Activated CD8-positive, alpha-beta T cell treated with anti-CD3 and anti-CD28 coated beads, Interleukin-2, amount 10 ng/mL, durations not matched to agents 7 days and 5 days (primary cell): ENCODE measurements at places on chromosomes 4 and X. TPM values are rescaled to one million over a fixed set of nuclear protein-coding genes. Genes with fewer than 3 reads are reported as not detected.

CYLC1 gene
- not detected for total RNA-seq

GNRHR gene
- total RNA-seq: not detected

P2RY4 gene
- total RNA-seq: 0.21 TPM

IBSP gene
- total RNA-seq: not detected

PPP3CA gene
- 29.0 TPM for total RNA-seq

SHROOM4 gene
- total RNA-seq: not detected

CLIC2 gene
- total RNA-seq: 0.16 TPM

DCAF12L1 gene
- not detected for total RNA-seq

WWC2 gene
- 0.21 TPM for total RNA-seq

RPS6KA6 gene
- total RNA-seq: not detected
